ENCODE measurements at places on chromosomes 6 and 20.

- no peak for DNase-seq
Observed at GRCh38 chr6:121614115-121614514, 178.7 kb downstream of the GJA1 start.

DNA sequence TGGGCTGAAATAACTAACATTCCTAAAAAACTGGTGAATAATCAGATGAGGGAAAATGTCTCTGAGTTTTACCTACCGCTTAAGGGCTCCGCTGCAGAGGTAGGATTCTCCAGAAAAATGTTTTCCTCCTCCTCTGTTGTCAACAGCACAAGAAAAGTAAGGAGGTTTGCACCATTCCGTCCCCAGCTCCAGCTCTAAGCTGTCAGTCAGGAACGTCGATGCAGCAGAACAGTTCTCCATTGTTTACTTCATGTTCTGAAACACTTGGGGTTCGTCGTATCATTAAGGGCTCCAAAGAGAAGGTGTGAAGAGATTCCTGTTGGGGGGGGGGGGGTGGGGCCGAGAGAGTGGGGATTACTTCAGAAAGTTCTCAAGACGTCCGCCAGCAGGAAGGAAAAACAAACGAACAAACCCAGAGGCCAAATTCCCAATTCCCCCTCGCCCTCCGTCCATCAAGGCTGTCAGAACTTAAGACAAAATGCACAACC lies 734 bp downstream of the MMS22L start:
- no peak for DNase-seq

GRCh38 chr6:22681761-22682160 lies 112.4 kb downstream of the HDGFL1 start:
- DNase-seq, result no peak

DNA sequence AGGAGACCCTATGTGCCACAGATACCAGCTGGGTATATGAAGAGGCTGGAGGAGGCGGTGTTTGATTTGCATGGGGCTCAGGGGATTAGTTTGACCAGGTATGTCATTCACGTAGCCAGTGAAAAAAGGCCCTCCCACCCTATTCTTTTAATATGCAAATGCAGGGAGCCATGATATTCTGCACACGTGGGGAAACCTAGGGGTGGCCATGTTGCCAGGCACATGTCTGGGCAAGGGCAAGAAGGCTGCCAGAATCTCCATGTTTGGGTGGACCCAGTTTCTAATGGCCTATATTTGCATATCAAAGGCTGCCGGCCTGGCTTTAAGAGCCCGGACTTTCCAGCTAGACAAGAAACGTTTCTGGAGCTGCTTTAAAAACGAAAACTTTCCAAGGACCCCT lies 60.4 kb downstream of the SOX4 start:
- no peak for DNase-seq
